ENCODE measurements at places on chromosomes 1 and 21.

DNA sequence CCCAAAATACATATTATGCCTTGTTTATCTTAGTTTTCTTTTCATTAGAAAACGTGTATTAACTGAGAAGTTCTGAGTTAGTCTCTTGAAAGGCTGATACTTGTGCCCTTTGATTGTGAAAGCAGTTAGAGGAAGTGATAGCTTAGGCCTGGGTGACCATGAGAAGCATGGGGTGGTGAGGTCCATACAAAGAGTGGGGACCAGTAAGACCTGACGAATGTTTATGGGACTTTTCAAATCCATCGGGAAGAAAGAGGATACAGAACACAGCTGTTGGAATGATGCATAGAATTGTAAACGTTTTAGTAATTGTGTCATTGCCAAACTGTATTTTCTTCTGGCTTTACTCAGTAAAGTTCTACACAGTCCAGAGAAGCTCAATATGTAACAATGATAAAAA, 259.8 kb downstream of the LMO4 start:
- no peak for DNase-seq

- no peak for DNase-seq
These were observed 330.9 kb downstream of the S1PR1 start for GRCh38 chr1:101567582-101568189.

GRCh38 chr1:107804134-107804533, 160.8 kb downstream of the VAV3 start:
- no peak for DNase-seq

- no peak for DNase-seq
These were observed 81.3 kb downstream of the GRIK3 start for GRCh38 chr1:36953061-36953460.

- DNase-seq, result peak; percentile 35
These were observed at the start of gene DNAH14 for GRCh38 chr1:224929335-224930237. Gene DNAH14, plus strand, starts transcription at chr1:224929675. Its CDS starts 23,028 bp downstream, at chr1:224952703.

DNA sequence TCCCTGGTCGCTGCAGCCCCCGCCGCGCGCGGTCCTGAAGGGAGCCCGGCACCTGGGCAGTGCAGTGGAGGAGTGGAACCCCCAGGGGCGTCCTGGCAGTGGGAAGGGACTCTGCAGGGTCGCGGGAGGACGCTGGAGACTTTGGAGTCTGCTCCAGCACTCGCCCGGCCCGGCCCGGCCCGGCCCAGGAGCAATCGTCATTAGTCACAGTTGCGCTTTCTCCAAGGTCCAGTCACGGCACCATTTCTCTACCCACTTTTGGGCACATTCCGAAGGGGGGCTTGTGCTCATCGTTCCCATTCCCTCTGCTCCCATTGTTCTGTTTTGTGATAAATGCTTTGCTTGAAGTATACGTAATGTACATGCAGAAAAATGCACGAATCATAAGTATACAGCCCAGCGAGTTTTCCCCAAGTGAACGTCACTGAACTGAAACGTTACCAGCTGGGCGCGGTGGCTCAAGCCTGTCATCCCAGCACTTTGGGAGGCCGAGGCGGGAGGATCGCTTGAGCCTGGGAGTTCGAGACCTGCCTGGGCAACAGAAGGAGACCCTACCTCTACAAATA, 999 bp downstream of the THAP3 start:
- no peak for DNase-seq

DNA sequence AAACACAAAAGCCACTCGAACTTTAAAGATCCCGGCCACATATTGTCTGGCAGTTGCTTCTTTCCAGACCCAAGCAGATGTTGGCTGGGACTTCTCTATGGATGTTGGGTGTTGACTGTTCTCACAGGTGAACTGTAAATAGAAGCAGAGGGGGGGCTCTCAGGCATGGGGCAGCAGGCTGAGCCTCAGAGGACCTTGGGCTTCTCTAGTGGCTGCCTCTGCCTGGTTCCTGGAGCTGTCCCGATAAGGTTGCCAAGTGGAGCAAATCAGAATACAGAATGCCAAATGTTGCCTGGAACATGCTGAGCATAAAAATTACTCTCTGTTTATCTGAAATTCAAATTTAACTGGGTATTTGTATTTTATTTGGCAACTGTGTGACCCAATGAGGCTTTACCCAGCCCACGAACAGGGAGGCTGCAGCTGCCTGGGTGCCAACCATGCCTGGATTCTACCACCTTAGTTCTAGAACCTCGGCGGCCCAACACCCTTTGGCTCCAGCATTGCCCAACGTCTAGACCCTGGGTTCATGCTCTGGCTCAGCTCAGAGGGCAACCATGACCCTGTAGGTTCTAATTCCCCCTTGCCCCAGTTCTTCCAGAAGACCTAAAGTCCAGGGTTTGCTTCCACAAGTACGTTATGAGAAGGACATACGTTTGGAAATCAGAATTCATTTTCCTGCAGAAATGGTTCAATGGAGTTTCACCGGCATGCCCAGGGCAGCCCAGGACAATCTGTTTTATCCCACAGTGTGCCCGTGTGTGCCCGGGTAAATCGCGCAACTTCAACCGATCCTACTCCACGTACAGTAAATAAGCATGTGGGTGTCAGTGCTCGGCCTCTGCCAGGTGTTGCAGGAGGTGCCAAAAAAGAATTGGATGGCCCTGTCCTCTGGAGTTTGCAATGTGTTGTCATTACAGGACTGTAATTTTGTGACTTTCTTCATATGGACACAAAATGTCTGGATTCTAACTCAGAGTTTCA, 5.4 kb upstream of the SLC45A1 start:
- no peak for DNase-seq
